ENCODE measurements at places on chromosomes 4 and X.

- DNase-seq, result no peak
Observed at GRCh38 chr4:122591196-122591595, 29.7 kb downstream of the IL21 start.

DNA sequence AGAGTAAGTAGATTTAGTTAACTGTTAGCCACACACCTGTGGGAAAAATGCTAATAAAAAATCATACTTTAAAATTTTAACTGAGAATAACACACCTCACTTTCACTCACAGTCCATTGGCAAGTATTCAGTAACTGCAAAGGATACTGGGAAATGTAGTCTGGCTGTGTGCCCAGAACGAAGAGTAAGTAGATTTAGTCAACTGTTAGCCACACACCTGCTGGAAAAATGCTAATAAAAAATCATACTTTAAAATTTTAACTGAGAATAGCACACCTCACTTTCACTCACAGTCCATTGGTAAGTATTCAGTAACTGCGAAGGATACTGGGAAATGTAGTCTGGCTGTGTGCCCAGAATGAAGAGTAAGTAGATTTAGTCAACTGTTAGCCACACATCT lies 178.4 kb upstream of the NWD2 start:
- DNase-seq, result no peak

DNA sequence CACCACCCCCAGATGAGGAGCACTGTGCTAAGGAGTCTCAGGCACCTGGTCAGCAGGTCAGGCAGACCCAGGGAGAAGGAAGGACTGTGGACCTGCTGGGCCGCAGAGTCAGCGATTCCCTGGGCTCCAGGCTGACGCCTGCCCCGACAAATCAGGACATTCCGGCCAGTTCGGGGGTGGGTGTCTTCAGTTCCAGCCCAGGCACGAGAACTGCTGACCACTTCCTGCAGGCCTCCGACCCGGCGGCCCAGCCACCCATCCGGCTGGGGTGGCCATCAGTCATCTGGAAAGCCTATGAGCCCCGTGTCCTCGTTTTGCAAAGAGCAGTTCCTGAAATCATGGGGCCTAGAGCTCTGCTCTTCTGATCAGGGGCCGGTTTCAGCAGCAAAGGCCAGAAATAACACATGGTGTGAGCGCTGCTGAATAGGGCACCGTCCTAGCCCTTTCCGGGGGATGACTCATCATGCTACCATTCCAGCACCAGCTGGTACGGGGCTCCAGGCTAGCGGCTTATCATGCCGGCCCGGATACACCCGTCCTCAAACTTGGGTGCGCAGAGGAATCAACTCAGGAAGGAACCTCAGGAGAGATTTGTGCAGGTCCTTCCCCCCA lies 7.8 kb upstream of the SH3TC1 start:
- DNase-seq, result peak; percentile 46

GRCh38 chrX:119690921-119691716 lies 1.8 kb downstream of the SEPTIN6 start:
- no peak for DNase-seq

- no peak for DNase-seq
Observed at GRCh38 chr4:104128850-104129213, 365.9 kb downstream of the CXXC4 start.

- DNase-seq, result no peak
Observed at GRCh38 chr4:100099746-100100145, 90.5 kb downstream of the DDIT4L start.

DNA sequence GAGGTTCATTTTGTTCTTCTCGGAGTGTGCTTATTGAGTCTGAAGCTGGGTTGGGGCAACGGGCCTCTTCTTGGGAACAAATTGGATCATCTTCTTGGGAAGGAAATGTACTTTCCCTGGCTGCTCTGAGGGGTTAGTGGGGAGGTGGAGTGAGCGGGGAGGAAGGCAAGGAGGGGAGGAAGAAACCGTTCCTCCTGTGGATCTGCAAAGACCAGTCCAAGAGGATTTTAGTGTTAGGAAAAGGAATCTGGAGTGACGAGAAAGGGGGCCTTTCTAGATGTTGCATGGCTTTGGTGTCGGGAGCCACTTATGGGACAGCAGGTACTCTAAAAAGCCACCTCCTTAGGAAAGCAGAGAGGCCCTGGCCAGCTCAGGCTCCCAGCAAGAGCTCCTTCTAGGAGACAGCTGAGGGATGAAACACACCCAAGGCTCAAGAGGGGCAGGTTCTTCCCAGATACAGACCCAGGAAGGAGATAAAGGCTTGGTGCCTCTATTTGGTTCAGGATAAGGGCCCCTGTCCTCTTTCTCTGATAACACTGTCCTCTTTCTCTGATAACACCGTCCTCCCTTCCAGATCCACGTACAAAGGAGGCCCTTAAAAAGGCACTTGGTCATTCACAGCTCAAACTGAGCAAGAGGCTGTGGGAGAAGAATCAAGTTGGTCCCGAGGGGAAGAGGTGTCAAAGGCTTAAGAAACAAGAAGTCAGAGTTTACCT lies 451 bp downstream of the SOD3 start:
- no peak for DNase-seq

DNA sequence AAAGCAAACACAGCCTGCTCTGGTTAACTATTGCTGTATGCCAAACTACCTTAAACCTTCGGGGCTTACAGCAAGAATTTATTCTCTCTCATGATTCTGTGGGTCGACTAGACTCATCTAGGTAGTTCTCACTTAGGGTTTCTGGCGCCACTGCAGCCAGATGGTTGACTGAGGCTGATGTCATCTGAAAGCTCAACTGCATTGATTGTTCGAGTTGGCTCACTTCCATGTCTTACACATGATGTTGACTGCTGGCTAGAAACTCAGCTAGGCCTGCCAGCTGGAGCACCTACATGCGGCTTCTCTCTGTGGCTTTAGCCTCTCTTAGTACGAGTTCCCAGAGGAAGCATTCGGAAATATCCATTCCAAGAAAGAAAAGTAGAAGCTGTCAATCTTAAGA lies 103.2 kb downstream of the SRPX start:
- peak; percentile 39 for DNase-seq

- DNase-seq, result no peak
Observed at GRCh38 chrX:8870411-8870810, 69.2 kb upstream of the FAM9A start.

DNA sequence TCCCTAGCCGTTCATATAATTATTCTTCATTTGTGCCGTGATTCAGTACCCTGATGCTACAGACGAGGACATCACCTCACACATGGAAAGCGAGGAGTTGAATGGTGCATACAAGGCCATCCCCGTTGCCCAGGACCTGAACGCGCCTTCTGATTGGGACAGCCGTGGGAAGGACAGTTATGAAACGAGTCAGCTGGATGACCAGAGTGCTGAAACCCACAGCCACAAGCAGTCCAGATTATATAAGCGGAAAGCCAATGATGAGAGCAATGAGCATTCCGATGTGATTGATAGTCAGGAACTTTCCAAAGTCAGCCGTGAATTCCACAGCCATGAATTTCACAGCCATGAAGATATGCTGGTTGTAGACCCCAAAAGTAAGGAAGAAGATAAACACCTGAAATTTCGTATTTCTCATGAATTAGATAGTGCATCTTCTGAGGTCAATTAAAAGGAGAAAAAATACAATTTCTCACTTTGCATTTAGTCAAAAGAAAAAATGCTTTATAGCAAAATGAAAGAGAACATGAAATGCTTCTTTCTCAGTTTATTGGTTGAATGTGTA lies 7.0 kb downstream of the SPP1 start:
- DNase-seq, result no peak

- no peak for DNase-seq
Observed at GRCh38 chr4:78424461-78424860, 127.1 kb upstream of the ANXA3 start.

GRCh38 chrX:9476810-9477575 lies 12.1 kb downstream of the TBL1X start:
- no peak for DNase-seq

DNA sequence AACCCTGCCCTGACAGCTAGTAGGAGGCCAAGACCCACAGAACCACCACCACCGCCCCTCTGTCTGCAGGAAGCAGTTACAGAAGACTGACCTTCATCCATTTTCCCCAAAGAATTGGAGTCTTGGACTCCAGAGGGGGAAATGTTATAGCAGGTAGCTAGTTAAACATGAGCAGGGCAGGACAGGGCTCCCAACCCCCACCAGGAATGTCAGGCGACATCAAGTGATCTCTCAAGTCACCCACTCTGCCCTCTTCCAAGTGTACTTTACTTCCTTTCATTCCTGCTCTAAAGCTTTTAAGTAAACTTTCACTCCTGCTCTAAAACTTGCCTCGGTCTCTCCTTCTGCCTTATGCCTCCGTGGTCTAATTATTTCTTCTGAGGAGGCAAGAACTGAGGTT lies 17.1 kb upstream of the AADAT start:
- no peak for DNase-seq

DNA sequence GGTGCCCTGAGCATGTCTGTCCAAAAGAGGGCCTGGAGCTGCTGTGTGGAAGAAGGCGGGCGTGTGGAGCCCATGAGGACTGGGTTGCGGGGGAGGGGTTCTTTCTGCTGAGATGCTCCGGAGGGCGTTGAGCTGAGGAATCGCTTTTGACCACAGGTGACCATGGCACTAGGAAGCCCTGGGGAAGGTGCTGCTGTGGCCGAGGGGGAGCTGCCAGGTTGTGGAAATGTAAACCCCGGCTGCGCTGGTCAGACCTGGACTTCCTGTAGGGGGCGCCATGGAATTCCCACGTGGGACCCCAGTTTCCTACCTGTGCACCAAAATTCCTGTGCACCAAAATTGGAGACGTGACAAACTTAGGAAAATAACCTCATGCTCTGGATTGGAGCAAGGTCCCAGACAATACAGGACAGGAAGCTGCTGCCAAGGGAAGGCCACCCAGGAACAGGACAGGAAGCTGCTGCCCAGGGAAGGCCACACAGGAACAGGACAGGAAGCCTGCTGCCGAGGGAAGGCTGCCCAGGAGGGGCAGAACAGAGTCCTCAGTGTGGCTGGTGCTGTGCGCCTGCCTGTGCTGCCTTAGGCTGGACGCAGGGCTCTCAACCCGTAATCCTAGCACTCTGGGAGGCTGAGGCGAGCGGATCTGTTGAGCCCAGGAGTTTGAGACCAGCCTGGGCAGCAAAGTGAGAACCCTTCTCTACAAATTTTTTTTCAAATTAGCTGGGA lies 28.4 kb upstream of the UVSSA start:
- DNase-seq, result no peak

DNA sequence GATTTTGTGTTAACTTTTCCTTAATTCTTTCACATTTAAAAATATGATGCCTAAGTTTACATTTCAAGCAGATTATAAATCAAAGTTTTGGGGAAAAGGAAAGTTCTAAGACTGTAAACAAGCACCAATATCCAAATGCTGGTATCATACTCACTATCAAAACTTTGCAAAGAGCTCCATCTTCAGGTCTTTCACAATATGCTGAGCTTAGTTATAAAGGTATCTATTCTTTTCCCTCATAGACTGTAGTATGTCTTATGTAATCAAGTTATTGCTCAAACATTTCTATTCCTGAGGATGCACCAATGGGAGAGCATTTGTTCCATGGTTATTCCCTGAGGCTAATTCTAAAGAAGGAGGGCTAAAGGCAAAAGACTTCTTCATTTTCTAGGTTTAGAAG lies 207.9 kb upstream of the FAM241A start:
- DNase-seq, result no peak

DNA sequence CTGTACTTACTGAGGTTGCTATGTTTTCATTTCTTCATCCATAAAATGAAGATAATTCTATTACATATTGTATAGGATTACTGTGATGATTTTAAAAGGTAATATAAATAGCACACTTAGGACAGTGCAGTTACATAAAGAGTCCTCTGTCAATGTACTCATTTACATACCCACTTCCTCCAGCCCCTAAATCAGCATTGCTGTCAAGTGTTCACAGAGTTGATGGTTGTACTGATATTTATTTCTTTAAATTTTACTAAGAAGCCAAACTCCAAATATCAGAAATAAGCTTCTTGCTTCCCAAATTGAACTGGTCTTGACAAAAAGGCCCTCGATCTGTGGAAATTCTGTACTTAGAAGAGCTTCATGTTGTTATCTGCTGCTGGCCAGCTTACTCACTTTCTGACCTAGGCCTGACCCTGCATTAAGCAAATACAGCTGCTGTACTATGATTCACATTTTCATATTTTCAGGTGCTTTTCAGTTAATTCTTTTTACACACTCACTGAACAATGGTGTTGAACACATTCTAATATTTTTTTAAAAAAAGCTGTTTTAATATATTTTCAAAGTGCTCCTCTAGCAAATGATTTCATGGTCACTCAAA lies 259.6 kb downstream of the UNC5C start:
- DNase-seq, result no peak

GRCh38 chrX:45385757-45386156 lies 185.1 kb upstream of the DIPK2B start:
- no peak for DNase-seq

GRCh38 chr4:141132709-141133145 lies 542 bp downstream of the RNF150 start:
- DNase-seq, result peak; percentile 34

- no peak for DNase-seq
Observed at GRCh38 chrX:8741981-8742380, 10.0 kb upstream of the ANOS1 start.

GRCh38 chrX:24148121-24148520 lies 1.4 kb upstream of the ZFX start:
- no peak for DNase-seq

DNA sequence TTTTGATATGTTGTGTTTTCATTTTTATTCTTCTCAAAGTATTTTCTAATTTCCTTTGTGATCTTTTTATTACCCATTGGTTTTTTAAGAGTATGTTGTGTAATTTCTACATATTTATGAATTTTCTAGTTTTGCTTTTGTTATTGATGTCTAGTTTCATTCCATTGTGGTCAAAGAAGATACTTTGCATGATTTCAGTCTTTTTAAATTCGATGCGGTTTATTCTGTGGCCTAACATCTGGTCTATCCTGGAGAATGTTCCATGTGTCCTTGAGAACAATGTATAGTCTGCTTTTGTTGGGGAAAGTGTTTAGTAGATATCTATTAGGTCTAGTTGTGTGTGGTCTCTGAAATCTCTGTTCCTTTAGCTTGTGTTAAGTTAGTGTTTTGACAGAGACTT lies 46.2 kb downstream of the PPEF1 start:
- DNase-seq, result no peak

GRCh38 chr4:176611951-176612350 lies 180.8 kb downstream of the VEGFC start:
- no peak for DNase-seq

- DNase-seq, result no peak
Observed at GRCh38 chrX:8906299-8906938, 105.2 kb upstream of the FAM9A start.

DNA sequence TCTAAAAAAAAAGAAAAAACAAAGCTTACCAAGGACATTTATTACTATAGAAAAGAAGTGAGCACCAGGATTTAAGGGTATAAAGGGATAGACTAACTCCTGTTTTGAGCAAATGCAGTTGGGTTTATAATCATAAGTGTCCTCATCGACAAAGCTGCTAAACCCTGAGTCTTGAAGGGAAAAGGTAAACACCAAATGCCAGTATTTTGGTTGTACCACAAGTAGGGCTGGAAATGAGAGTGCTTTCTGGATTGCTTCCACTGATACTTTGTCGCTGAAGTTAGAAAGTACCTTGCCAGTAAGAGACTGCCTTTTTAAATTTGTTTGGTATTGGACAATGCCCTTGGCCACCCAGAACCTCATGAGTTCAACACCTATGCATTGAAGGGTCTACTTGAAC lies 53.7 kb downstream of the WDFY3 start:
- DNase-seq, result no peak
